Breast epithelium (tissue), 4 donors: ENCODE measurements at places on chromosomes 7 and 10. TPM values are rescaled to one million over a fixed set of nuclear protein-coding genes. Genes with fewer than 3 reads are reported as not detected.

The TMEM229A gene
- not detected for total RNA-seq

The CTNNA3 gene
- total RNA-seq = 0.33 TPM

The FAM180A gene
- 5.2 TPM for total RNA-seq

The KNDC1 gene
- 2.3 TPM for total RNA-seq

The VPS37D gene
- 3.5 TPM for total RNA-seq

The PDK4 gene
- total RNA-seq = 507 TPM

The POLR2J gene
- 22.3 TPM for total RNA-seq

The PNLIPRP3 gene
- total RNA-seq = 0.29 TPM

The NPSR1 gene
- total RNA-seq = not detected

The VWA2 gene
- 8.0 TPM for total RNA-seq

The SORBS1 gene
- total RNA-seq = 200 TPM

The CLEC5A gene
- not detected for total RNA-seq

The WNT8B gene
- not detected for total RNA-seq

The LEP gene
- total RNA-seq = 48.2 TPM

The ASIC3 gene
- 3.3 TPM for total RNA-seq

The IDI2 gene
- not detected for total RNA-seq

The OR9A2 gene
- total RNA-seq = not detected

The LMOD2 gene
- total RNA-seq = not detected

The CPN1 gene
- total RNA-seq = not detected

The KLF14 gene
- total RNA-seq = 0.15 TPM

The VIPR2 gene
- total RNA-seq = 4.6 TPM
